ENCODE measurements at places on chromosomes 2 and 18. TPM values are rescaled to one million over a fixed set of nuclear protein-coding genes. Genes with fewer than 3 reads are reported as not detected.

HOXD9 gene
- not detected for total RNA-seq

METTL21A gene
- 16.3 TPM for total RNA-seq

C1D gene
- 17.1 TPM for total RNA-seq

ATP8B1 gene
- total RNA-seq = 9.4 TPM

RSAD2 gene
- total RNA-seq = 13.2 TPM

ACADL gene
- total RNA-seq = 4.1 TPM

GALM gene
- 4.6 TPM for total RNA-seq

LINC00305 gene
- total RNA-seq = not detected

SPP2 gene
- total RNA-seq = not detected

ACKR3 gene
- total RNA-seq = 20.0 TPM

MEP1B gene
- total RNA-seq = not detected
